Sigmoid colon (tissue), 7 donors: ENCODE measurements at places on chromosomes 3 and 15. TPM values are rescaled to one million over a fixed set of nuclear protein-coding genes. Genes with fewer than 3 reads are reported as not detected.
A peak's percentile ranks its signal among the peaks of the same experiment; 100 is the strongest.

GRCh38 chr3:14424711-14425580 lies 22.5 kb downstream of the SLC6A6 start:
- no peaks in the 10 kb centered on the region for H3K36me3 ChIP-seq
- H3K4me1 ChIP-seq, result peaks cover 34% of the 10 kb centered on the region
- H3K27ac ChIP-seq, result no peak overlapping the region
- DNase-seq, result no peak

DNA sequence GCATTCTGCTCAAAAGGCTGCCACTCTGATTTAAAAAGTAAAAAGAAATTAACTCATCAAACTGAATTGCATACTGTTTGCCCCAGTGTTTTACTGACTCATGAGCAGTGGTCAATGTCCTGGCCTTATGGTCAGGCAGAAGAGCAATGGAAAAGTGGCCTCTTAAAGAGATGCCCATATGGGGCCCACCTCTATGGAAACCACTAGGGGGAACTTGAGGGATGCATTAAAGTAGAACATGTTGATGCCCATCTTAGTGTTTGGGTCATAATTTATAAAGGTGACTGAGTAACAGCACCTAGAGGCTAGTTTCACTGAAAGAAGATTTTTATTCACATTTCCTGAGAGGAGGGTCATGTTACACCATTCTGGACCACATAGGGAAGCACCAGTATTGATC lies 66.5 kb upstream of the RNU6-1 start:
- no peak overlapping the region for H3K4me3 ChIP-seq
- H3K4me1 ChIP-seq, result peaks cover 3% of the 10 kb centered on the region
- no peaks in the 10 kb centered on the region for H3K36me3 ChIP-seq
- no peak overlapping the region for H3K27ac ChIP-seq
- DNase-seq, result no peak

GRCh38 chr15:96358821-96359615 lies 28.5 kb downstream of the NR2F2 start:
- H3K4me3 ChIP-seq, result peak overlapping the region; percentile 40
- no peaks in the 10 kb centered on the region for H3K4me1 ChIP-seq
- no peak overlapping the region for H3K27ac ChIP-seq
- H3K27me3 ChIP-seq, result peaks cover 27% of the 10 kb centered on the region
- no peaks in the 10 kb centered on the region for H3K36me3 ChIP-seq

DNA sequence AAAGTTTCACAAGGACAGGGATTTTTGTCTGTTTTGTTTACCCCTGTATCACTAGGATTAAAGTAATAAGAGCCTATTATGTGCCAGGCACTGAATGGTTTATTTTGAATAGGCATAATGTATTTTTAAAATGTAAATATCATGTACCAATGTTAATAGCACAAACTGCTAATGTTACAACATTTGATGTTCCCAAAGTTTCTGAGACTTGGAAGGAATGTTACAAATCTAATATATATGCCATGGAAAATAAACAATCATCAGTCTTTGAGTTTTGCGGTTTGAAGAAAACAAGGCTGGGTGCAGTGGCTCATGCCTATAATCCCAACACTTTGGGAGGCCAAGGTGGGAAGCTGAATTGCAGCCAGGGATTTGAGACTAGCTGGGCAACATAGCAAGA lies 159.4 kb downstream of the CDIN1 start:
- H3K27ac ChIP-seq, result no peak overlapping the region
- H3K36me3 ChIP-seq, result no peaks in the 10 kb centered on the region
- no peak for DNase-seq
- no peak overlapping the region for H3K4me3 ChIP-seq

DNA sequence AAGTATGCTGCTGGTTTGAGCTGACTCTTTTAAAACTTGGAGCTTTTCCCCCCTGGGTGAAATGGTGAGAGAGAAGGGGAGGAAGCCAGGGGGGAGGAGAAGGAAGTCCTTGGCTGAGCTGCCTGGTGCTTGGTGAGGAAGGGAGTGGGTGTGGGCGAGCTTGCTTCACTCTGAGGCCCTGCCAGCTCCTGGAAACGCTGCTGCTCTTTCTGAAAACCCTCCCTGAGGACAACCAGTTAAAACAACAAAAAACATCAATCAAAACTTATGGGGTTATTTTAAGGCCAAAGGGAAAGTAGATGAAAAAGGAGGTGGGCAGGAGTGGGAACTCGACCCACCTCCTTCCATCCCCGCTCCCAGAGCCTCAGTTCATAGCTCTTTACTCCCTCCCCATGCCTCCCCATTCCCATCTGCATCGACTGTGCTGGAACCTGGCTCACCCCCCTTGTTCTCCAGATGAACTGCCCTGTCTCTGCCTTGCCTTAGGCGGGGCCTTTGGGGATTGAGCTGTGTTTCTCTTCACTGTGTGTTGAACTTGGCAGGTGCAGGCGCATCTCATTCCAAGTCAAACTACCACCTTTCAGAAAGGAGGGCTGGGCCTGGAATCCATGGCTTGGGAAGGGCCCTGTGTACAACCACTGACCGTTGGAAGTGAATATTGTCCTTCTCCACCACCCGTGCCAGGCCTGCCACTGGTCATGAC lies 166.1 kb downstream of the ZNF621 start:
- peak; percentile 84 for DNase-seq
- H3K27ac ChIP-seq, result peak overlapping the region; percentile 45
- no peak overlapping the region for H3K4me3 ChIP-seq
- peaks cover 16% of the 10 kb centered on the region for H3K4me1 ChIP-seq
- no peaks in the 10 kb centered on the region for H3K27me3 ChIP-seq

- no peak overlapping the region for H3K4me3 ChIP-seq
- H3K4me1 ChIP-seq, result no peaks in the 10 kb centered on the region
- H3K27ac ChIP-seq, result no peak overlapping the region
- H3K36me3 ChIP-seq, result no peaks in the 10 kb centered on the region
Measured at GRCh38 chr15:31504462-31504839, 177.8 kb downstream of the KLF13 start.

GRCh38 chr3:39126532-39127071 lies 19.1 kb downstream of the TTC21A start:
- peak; percentile 70 for DNase-seq
- no peaks in the 10 kb centered on the region for H3K27me3 ChIP-seq
- H3K4me3 ChIP-seq, result no peak overlapping the region
- no peaks in the 10 kb centered on the region for H3K36me3 ChIP-seq

DNA sequence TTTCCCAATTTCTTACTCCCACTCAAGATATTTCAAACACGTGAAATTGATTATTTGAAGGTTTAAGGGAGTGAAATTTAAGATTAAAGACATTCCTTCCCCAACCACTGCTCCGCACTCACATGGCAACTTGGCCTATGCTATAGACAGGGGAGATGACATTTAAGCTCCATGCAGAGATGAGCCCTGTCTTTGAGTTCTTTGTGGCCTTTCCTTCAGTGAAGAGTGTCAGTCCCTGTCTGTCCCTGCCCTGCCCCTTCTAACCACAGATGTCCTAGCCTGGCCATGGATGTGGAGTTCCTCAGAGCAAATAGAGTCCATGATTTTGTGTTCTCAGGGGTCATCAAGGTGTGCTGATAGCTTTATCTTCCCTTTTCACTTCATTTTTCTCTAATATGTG lies 29.4 kb upstream of the THBS1 start:
- no peak overlapping the region for H3K27ac ChIP-seq
- no peaks in the 10 kb centered on the region for H3K36me3 ChIP-seq
- no peak for DNase-seq
- no peak overlapping the region for H3K4me3 ChIP-seq
- H3K27me3 ChIP-seq, result no peaks in the 10 kb centered on the region

DNA sequence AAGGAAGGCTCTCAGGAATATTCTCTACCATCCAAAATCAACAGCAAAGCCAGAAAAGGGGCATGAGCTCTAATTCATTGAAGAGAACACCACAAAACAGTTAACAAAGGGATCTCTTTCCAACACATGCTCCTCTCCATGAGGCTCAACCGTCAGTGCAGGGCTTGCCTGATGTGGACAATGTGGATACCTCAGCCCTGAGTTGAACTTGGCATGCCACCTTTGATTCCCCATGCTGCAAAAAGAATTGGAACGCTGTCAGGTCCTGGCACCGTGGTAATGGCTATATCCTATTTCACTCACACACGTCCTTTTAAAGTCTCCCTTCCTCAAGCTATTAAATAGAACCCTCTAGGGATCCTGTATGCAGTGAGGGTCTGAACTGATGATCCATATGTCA lies 30.7 kb upstream of the IP6K2 start:
- H3K27ac ChIP-seq, result peak overlapping the region; percentile 43
- no peaks in the 10 kb centered on the region for H3K4me1 ChIP-seq
- H3K4me3 ChIP-seq, result no peak overlapping the region
- DNase-seq, result no peak

DNA sequence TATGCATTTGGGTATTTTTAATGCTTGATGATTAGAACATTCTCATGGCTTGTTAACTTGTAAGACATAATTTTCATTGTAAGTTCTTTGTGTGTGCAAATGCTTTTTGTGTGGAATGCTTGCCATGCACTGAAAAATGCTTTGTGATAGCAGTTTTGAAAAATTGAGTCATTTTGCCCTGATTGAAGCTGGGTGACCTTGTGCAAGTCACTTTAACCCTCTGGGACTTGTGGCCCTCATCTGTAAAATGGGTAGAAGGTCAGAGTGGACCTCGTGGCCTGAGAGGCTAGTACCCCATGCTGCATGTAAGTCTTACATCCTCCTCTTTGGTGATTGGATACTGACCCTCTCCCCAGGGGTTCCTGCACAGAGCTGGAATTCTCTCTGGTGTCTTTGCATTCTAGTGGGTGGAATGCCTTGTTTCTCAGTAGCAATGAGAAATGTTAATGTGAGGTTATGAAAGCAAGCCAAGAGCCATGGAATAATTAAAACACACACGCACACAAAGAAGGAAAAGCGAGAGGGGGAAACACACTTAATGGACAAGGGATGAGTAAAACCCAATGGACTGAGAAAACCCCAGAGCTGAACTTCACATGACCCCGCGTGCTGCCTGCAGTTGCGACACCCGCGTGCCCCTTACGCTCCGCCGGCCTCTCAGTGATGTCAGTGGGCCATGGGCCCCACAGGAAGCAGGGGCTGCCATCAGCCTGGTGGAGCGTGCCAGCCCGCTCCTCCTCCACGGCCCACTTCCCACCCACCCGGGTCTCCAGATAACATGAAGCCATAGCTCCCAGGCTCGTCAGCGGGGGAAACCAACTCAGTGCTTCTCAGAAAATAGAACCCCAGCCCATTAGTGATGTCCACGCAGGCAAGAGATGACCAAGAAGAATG lies 44.0 kb downstream of the SMAD3 start:
- peak; percentile 86 for DNase-seq
- H3K4me1 ChIP-seq, result peaks cover 64% of the 10 kb centered on the region
- H3K36me3 ChIP-seq, result no peaks in the 10 kb centered on the region
- H3K27me3 ChIP-seq, result no peaks in the 10 kb centered on the region

DNA sequence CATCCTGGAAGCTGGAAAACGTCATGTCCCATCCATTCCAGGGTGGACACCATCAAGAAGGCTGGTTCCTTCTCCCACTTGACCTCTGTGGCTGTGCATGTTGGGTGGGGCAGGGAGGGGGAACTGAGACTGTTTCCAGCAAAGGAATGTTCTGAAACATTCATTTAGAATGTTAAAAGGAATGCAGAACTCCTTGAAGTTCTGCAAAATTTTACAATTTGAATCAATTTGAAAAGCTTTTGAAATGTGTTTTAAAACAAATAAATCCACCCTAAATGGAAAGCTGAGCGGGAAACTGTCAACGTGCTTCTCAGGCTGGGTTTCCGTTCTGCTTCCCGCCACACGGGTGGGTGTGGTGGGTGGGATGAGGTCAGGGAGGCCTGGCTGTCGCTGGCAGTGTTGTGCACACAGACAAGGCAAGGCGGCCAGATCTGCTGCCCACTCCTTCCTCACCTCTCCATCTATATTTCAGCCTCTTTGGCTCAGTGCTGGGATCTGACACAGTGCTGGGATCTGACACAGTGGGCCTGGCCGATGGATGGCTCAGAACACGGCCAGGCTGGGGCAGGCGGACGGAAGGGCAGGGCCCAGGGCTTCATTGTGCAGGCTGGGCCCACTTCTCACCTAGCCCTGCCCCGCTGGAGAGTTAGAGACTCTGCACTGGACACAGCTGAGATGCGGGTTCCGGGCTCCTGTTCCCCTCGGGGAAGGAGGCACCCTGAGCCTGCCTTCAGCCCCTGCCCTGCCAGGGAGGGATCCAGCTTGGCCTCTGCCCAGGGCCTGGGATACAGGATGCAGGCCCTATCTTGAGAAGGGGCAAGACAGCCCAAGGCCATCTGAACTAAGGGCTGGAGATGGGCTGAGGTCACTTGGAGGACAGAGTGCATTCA lies 110.4 kb downstream of the TMEM266 start:
- no peak overlapping the region for H3K4me3 ChIP-seq
- no peak for DNase-seq
- peaks cover 10% of the 10 kb centered on the region for H3K4me1 ChIP-seq
- peak overlapping the region; percentile 60 for H3K27ac ChIP-seq
- no peaks in the 10 kb centered on the region for H3K27me3 ChIP-seq
- no peaks in the 10 kb centered on the region for H3K36me3 ChIP-seq

DNA sequence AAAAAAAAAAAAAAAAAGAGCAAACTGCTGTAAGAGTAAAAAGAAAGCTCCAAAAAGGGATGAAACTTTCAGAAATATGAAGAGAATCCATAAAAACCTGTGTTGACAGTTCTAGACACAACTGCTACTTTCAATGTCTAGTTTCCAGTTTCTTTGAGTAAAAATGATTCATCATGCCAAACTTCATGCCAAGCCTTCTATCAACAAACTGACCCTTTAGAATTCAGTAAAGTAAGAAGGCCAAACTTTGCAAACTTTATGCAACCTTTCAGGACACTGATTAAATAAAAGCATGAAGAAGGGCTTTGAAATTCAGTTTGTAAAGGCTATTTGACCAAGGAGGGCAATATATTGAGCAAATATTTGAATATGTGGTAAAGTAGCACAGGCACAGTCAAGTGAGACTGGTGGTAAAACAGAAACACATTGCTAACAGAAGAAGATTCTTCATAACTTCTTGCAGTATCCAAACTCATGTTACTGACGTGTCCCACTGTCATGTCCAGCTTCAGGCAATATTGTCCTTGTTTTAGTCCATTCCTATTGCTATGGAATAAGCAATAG lies 56.3 kb upstream of the CFAP20DC start:
- no peak overlapping the region for H3K4me3 ChIP-seq
- no peaks in the 10 kb centered on the region for H3K4me1 ChIP-seq
- H3K27me3 ChIP-seq, result no peaks in the 10 kb centered on the region
- no peaks in the 10 kb centered on the region for H3K36me3 ChIP-seq
- no peak overlapping the region for H3K27ac ChIP-seq

- H3K27me3 ChIP-seq, result no peaks in the 10 kb centered on the region
- DNase-seq, result no peak
- no peak overlapping the region for H3K27ac ChIP-seq
- no peak overlapping the region for H3K4me3 ChIP-seq
- no peaks in the 10 kb centered on the region for H3K36me3 ChIP-seq
Measured at GRCh38 chr3:16243706-16244490, 20.8 kb downstream of the DPH3 start.

GRCh38 chr3:172467170-172467824 lies 19.0 kb upstream of the GHSR start:
- no peak for DNase-seq
- no peak overlapping the region for H3K27ac ChIP-seq
- H3K36me3 ChIP-seq, result no peaks in the 10 kb centered on the region
- H3K4me3 ChIP-seq, result no peak overlapping the region
- H3K4me1 ChIP-seq, result no peaks in the 10 kb centered on the region

Gene CCK
- 6.9 TPM for total RNA-seq

Gene TGFBR2
- 242 TPM for total RNA-seq

Gene PRR23E
- total RNA-seq, result not detected

Gene PRR20G
- total RNA-seq, result not detected

Gene LMAN1L
- total RNA-seq, result not detected
